ENCODE measurements at places on chromosomes 2 and 18.
A peak's percentile ranks its signal among the peaks of the same experiment; 100 is the strongest.

DNA sequence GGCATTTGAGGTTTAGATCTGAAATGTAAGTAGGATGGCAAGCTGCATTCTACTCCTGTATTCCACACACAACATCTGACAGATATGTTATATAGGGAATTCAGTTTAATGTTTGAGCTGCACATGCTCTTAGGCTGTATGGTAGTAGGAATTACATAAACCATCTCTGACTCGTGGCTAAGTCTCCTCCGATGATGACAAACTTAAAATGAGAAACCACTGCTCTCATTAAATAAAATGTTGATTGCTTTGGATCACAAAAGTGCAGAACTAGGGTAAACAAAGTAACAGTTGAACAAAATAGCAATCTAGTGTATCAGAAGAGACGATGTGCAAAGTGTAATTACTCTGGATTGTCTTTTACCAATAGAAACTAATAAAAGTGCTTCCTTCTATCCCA is 50.1 kb upstream of the WDR75 start:
- no peak for DNase-seq

DNA sequence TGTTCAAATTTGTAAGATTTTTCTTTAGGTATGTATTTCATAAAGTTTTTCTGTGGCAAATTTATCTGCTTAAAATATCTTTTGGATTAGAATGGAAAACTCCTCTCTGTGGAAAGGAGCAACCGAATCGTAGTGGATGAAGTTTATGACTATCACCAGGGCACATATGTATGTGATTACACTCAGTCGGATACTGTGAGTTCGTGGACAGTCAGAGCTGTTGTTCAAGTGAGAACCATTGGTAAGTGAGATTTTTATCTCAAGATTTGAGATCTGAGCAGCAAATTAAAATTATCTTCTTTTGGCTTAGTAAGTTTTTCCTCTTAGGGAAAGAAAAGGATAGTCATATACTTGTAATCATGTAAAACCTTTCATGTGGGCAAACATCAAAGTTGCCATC is 14.2 kb downstream of the IL18RAP start:
- DNase-seq: no peak

GRCh38 chr18:24827501-24827900 is 367.1 kb downstream of the HRH4 start:
- DNase-seq: no peak

- peak; percentile 42 for DNase-seq
Measured at GRCh38 chr2:3493615-3494007, 25.7 kb downstream of the ADI1 start.

DNA sequence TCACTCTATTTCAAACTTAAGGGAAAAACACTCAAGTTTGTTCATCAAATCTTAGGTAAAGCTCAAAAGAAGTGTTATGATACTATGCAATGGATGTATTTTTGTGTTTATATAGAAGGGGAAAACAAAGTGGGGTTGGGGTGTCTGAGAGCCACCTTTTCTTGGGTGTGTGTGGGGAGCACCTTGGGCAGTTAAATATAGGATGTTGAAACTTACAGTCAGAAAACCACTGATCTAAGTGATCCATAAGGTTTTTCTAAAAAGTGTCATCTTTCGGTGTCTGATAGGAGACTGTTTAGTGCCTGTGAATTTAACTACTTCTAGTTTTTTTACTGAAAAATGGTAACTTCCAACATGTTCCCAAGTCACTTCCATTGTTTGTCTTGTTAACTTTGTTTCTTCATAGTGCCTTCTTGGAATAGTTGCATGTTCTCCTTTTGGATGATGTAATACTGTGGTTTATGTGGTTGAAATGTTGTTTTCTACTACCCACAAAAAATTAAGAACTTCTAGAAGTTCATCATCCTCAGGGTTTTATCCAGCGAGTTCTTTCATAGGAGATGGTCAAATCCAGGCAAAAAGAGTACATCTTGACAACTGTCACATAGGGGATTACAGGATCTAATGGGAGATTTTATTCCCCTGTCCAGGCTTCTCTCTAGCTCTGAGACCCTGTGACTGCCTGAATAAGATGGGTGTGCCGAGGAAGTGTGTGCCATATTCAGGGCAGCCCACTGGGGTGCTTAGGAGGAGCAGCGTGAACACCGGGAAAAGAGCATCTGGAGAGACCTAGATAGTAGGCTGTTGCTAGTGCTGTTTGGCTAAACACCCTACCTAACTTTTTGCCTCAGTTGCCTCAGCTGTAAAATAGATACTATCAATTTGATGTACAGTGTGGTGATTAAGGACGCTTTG is 46.2 kb downstream of the CAB39 start:
- DNase-seq: peak; percentile 77

DNA sequence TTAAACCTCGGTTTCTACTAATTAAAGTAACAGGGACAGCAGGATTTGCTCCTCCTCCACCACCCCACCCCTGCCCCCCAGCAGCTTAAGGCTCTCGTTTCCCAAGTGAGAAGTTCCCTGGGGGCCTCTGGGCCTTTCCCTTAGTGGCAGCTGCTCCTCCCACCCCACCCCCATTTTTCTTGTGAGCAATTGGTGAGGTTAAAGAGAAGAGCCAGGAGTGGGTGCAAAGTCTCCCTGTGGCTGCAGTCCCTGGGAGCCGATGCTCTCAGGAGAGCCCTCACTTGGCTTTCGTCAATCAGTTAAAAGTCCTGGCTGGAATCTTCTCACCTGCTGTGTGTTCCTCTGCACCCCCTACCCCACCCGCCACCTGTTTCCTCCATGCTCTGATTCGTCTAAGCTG is 48.7 kb upstream of the AGAP1 start:
- DNase-seq: no peak

- no peak for DNase-seq
Measured at GRCh38 chr18:40061086-40061485, 1893.9 kb upstream of the PIK3C3 start.

GRCh38 chr2:224171226-224171625 is 132.1 kb upstream of the SERPINE2 start:
- no peak for DNase-seq

- no peak for DNase-seq
Measured at GRCh38 chr18:13616041-13616440, 110.3 kb downstream of the FAM210A start.

- DNase-seq: peak; percentile 62
Measured at GRCh38 chr2:227325839-227326195, 766 bp downstream of the MFF start.

DNA sequence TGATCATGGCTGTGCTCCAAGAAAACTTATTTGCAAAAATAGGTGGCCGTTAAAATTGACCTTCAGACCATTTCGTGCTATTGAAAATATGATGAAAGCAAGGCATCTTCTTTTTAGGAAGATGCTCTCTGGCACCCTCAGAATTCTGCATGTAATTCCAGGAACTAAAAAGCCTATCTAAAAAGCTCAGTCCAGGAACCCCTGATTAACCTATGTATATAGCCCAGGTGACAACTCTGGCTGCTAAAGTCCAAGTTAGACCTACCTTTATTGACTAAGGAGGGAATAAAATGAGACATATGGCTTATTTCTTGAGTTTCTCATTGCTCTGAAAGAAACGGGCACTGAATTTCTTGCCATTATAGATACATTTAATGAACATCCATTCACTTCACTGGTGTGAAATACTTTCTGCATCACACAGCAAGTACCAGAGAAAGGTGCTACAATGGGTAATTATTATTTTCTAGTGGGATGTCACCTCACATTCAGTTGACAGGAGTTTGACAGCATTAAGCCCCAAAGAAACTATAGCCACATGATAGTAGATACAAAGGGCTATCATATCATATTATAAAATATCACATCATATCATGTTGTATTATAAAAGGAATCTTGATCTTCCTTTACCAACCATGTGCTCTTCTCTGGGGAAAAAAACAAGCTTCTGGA is 83.8 kb downstream of the EPHA4 start:
- DNase-seq: no peak

- no peak for DNase-seq
Measured at GRCh38 chr2:36589230-36589630, 8.7 kb downstream of the FEZ2 start.

GRCh38 chr2:196177124-196177523 is 5.7 kb upstream of the STK17B start:
- DNase-seq: no peak

- DNase-seq: no peak
Measured at GRCh38 chr2:203846490-203847105, 21.0 kb upstream of the CTLA4 start.

DNA sequence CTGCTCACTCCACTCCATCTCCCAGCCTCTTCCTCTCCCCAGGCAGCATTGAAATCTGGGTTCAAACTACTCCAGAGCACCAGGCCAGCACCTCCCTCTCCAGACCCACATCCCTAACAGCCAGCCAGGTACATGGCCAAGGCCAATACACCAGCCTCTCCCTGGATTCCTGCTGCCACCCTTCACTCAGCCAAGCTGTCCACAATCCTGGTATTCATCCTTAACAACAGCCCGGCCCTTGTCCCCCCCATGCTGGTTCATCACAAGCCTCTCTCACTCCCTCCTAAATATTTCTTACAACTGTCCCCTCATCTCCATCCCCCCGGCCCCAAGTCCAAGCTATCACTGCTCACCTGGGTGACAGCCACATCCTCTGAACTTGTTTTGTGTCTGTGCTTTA is 129.9 kb upstream of the HAAO start:
- no peak for DNase-seq

GRCh38 chr2:172985139-172985892 is 90.3 kb upstream of the MAP3K20 start:
- DNase-seq: peak; percentile 88

GRCh38 chr2:238929242-238930081 is 81.6 kb downstream of the TWIST2 start:
- no peak for DNase-seq

GRCh38 chr2:191521608-191522208 is 156.2 kb upstream of the NABP1 start:
- peak; percentile 51 for DNase-seq

All from EL (cell line).